ENCODE measurements at places on chromosomes 12 and 14.
A peak's percentile ranks its signal among the peaks of the same experiment; 100 is the strongest.

- DNase-seq: no peak
These were observed 8.4 kb downstream of the OASL start for GRCh38 chr12:121030576-121031212.

DNA sequence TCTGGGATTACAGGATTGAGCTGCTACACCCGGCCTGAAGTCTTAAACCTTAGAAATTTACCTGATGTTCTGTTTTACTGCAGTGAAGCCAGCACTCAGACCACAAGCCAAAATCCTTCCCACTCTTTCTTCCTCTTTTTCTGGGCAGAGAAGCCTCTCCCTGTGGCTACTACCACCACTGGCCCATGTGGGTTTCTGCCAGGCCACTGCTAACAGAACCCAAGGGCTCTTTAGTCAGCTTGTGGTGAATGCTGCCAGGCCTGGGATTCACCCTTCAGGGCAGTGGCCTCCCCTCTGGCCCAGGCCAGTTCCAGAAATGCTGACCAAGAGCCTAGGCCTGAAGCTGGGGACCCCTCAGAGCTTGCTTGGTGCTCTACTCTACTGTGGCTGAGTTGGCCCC lies 35.3 kb downstream of the GAS2L3 start:
- no peak for DNase-seq

- no peak for DNase-seq
These were observed 29.7 kb downstream of the BRAP start for GRCh38 chr12:111656016-111656415.

DNA sequence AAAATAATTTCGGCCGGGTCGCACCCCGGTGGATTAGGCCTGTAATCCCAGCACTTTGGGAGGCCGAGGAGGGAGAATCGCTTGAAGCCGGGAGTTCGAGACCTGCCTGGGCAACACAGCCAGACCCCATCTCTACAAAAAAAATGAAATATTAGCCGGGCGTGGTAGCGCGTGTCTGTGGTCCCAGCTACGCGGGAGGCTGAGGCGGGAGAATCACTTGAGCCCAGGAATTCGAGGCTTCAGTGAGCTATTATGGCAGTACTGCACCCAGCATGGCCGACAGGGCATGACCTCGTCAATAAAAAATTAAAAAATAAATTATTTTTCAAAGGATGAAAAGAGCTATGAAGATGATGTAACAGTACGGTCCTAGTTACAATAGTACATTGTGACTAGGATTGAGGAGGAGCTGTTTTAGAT lies 523 bp downstream of the GTF2H3 start:
- no peak for DNase-seq

GRCh38 chr12:12872139-12872933 lies 19.0 kb upstream of the GPRC5A start:
- no peak for DNase-seq

- no peak for DNase-seq
These were observed 133.8 kb downstream of the ITPR2 start for GRCh38 chr12:26699237-26699636.

- no peak for DNase-seq
These were observed 51.8 kb downstream of the OTOGL start for GRCh38 chr12:80151131-80151530.

DNA sequence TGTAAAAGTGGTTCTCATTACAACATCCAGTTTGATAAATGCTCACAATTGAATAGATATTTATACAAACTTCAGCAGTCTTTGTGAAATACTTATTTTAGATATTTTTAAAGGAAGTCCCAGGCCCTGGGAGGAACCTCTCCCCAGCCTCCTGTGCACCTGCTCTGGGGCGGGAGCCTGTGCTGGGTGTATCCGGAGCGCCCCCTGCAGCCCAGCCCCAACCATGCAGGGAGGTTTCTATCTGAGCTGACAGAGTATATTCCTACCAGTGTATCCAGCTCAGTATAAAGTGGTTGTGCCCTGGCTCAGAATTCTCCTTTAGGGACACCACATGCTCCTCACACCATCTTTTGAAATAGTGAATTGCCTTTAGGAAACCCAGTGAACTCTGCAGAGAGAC lies 851.8 kb downstream of the TMEM121 start:
- DNase-seq: peak; percentile 40

- DNase-seq: no peak
These were observed 224.0 kb downstream of the TTC6 start for GRCh38 chr14:37819155-37820015.
